ENCODE measurements at places on chromosomes 1 and 21.

DNA sequence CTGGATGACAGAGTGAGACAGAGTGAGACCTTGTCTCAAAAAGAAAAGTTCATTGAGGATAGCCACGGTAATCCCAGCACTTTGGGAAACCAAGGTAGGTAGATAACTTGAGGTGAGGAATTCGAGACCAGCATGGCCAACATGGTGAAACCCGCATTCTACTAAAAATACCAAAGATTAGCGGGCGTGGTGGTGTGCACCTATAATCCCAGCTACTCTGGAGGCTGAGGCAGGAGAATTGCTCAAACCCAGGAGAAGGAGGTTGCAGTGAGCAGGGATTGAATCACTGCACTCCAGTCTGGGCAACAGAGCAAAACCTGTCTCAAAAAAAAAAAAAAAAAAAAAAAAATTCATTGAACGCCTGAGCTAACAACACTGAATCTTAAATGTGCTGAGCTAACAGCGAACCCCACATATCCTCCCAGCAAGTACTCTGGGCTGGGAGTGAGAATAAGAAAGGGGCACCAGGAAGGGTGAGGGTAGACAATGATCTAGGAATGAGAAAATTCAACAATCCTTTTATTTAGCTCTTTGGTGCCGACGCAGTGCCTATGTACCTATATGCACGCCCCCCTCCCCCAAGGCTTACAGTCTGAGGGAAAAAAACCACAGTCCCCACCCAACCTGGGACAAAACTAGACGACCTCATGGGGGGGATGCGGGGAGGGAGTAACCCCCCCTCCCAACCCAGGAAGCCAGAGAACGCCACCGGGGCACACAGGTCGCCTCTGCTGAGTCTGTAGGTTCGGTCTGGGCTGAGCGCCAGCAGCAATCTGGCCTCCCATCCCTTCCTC is 1.4 kb upstream of the CACNA1S start:
- DNase-seq = no peak

GRCh38 chr1:99374109-99374508 is 109.8 kb downstream of the PLPPR4 start:
- DNase-seq = no peak

DNA sequence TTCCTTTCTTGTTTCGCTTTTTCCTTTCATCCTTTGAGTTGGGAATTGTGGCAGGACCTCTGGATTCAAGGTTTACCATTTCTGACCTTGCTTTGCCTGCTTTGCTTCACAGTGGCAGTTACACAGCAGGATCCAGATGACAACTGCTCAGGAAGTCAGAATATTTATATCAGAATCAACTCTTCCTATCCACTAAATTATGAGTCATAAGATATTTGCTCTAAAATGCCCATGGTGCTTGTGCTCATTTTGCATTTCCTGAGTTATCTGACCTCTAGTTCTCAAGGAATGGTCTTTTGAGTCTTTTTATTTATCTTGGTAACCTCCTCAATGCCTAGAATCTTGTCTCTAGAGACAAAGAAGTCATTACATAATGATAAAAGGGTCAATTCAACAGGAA is 290.8 kb downstream of the LRRC7 start:
- no peak for DNase-seq

DNA sequence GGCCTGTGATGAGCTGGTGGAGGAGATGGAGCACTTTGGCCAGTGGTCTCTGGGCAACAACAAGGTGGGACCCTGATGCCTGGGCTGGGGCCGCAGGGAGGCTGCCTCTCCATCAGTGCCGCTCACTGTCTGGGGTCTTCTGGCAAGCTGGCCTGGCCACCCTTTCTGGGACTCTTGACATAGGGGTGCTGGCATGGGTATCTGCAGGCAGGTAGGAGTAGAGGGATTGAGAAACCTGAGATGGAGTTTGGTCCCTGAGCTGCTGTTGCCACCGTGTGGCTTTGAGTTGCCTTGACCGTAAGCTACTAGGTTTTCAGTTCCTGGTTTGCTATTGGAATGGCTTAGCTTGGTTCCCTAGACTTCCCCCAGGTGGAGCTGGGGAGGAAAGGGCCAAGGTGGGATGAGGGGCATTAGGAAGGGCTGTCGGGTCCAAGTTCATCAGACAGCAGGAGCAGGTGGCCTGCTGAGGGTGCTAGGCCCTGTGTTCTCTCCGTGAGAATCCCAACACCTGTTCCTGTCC is 13.2 kb upstream of the MFN2 start:
- DNase-seq = no peak

- no peak for DNase-seq
These were observed 105.0 kb downstream of the BRINP2 start for GRCh38 chr1:177275736-177276135.

DNA sequence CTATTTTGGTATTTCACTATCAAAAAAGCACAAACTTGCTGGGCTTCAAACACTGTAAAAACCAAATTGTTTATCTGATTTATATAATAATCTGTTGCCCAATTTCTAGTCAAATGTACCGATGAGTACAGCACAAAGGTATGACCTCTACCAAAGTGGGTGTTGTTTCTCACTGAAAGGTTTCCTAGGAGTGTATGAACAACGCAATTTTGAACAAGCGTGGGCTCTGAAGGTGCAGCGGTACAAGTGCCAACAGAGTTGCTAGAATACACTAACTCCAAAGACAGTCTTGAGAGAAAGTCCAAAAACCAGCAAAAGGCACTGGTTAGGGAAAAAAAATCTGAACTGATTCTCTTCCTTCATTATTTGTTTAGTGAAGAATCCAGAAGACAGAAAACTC is 130.4 kb downstream of the ATP1B1 start:
- DNase-seq = no peak

- DNase-seq = no peak
These were observed 21.4 kb downstream of the CITED4 start for GRCh38 chr1:40840526-40841323.

- DNase-seq = no peak
These were observed 57.4 kb downstream of the SAMSN1 start for GRCh38 chr21:14488672-14489204.

- DNase-seq = no peak
These were observed 108.9 kb downstream of the OMA1 start for GRCh38 chr1:58437623-58438022.

DNA sequence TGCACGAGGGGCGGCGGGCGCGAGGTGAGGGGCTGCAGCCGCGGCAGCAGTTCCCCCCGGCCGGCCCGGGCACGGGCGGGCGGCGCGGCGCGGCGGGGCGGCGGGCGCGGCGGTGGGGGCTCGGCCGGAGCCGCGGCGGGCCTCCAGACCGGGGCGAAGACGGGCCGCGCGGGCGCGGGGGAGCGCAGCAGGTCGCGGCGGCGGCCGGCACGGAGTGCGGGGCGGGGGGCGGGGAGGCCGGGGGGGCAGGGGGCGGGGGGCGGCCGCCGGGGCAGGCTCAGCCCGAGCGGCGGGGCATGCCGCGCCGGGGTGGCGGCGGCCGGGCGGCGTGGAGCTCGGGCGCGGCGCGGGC is 311 bp downstream of the IRF2BP2 start:
- DNase-seq = no peak

- DNase-seq = no peak
These were observed 37.5 kb upstream of the RCAN3 start for GRCh38 chr1:24465099-24465498.

DNA sequence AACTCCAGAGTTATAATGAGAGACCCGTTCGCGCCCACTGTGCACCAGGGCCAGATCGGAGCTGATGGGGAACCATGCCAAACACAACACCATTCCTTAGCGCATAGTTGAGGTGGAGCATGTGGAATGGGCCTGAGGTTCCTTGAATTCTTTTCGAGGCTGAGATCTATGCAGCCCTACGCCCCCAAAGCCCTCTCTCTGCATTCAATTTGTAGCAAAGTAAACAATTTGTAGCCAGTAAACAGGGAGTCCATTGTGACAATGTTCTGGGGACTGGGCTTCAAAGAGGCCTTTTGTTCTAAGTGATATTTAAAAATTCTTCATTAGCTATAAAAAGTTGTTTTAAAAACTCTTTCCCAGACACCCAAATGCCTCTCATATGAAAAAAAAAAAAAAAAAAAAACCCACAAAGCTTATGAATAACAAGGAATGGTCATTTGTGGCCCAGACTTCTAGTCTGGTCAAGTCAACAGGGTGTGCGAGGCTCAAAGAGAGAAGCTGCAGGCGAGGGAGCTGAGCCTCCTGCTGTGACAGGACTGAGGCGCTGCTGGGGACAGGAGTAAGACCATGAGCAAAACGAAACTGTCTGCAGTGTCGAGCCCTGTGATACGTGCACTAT is 30.6 kb upstream of the KCNE2 start:
- DNase-seq = no peak

GRCh38 chr1:180229483-180230415 is at the start of gene LHX4:
LHX4 (plus strand) TSS chr1:180230264; CDS start chr1:180230530, 266 bp downstream.
- DNase-seq = no peak
